A549 treated with DMSO at 1 μM for 4 hours (cell line): ENCODE measurements at places on chromosomes 7 and 10. TPM values are rescaled to one million over a fixed set of nuclear protein-coding genes. Genes with fewer than 3 reads are reported as not detected.

Gene TDRD1
- not detected in 5 replicates for total RNA-seq

Gene SPDYE8
- not detected in 5 replicates for total RNA-seq

Gene IFIT2
- total RNA-seq = 2.5 to 5.4 TPM (median 3.4 TPM) in 5 replicates

Gene MBLAC1
- total RNA-seq = 2.3 to 3.1 TPM (median 2.7 TPM) in 5 replicates

Gene TSPAN12
- total RNA-seq = 0.49 to 0.82 TPM (median 0.67 TPM) in 5 replicates

Gene CTTNBP2
- 0.27 to 0.53 TPM (median 0.41 TPM) in 5 replicates for total RNA-seq

Gene PNLIPRP3
- 0.03 TPM in 1 of 5 replicates, not detected in the others for total RNA-seq

Gene ELN
- 0.06 to 0.14 TPM (median 0.10 TPM) in 5 replicates for total RNA-seq

Gene GET4
- 38.2 to 65.9 TPM (median 53.4 TPM) in 5 replicates for total RNA-seq

Gene NIPSNAP2
- total RNA-seq = 40.6 to 59.0 TPM (median 50.6 TPM) in 5 replicates

Gene AOAH
- total RNA-seq = 0.06 to 0.13 TPM in 2 of 5 replicates, not detected in the others

Gene LRRC18
- total RNA-seq = not detected in 5 replicates

Gene PIP4K2A
- total RNA-seq = 20.8 to 33.0 TPM (median 26.3 TPM) in 5 replicates
